ENCODE measurements at places on chromosomes 2 and 18.

- DNase-seq = no peak
Observed at GRCh38 chr18:21192308-21192624, 49.8 kb upstream of the GREB1L start.

- no peak for DNase-seq
Observed at GRCh38 chr18:10249801-10250200, 204.6 kb upstream of the APCDD1 start.

- no peak for DNase-seq
Observed at GRCh38 chr2:174844295-174844708, 80.0 kb upstream of the CHRNA1 start.

DNA sequence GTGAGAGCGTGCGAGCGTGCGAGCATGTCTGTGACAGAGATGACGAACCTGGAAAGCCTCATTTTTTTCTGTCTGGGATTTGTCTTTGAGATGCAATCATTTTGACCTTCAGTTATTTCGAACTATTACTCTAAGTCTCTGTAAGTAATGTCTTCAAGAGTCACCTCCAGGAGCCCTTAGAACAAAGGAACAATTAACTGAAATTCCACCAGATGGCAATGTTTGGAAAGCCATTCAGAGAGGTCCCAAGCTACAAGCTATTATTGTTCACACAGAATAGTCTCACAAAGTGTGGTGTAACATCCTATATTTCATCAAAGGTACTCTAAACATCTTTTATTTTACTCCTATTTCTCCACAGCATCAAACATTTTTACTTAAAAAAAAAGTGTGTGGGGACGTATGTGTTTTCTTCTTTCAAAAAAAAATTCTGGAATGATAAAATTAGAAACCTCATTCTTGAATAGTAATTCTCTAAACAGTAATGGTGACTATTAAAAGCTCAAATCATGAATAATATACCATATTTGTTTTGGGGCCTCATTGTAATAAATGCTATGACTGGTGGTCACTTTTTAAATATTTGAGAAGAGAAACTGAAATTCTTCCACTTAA lies 35.1 kb upstream of the MAPRE2 start:
- peak; percentile 20 for DNase-seq

GRCh38 chr2:17636257-17636656 lies 95.8 kb downstream of the VSNL1 start:
- DNase-seq = no peak

DNA sequence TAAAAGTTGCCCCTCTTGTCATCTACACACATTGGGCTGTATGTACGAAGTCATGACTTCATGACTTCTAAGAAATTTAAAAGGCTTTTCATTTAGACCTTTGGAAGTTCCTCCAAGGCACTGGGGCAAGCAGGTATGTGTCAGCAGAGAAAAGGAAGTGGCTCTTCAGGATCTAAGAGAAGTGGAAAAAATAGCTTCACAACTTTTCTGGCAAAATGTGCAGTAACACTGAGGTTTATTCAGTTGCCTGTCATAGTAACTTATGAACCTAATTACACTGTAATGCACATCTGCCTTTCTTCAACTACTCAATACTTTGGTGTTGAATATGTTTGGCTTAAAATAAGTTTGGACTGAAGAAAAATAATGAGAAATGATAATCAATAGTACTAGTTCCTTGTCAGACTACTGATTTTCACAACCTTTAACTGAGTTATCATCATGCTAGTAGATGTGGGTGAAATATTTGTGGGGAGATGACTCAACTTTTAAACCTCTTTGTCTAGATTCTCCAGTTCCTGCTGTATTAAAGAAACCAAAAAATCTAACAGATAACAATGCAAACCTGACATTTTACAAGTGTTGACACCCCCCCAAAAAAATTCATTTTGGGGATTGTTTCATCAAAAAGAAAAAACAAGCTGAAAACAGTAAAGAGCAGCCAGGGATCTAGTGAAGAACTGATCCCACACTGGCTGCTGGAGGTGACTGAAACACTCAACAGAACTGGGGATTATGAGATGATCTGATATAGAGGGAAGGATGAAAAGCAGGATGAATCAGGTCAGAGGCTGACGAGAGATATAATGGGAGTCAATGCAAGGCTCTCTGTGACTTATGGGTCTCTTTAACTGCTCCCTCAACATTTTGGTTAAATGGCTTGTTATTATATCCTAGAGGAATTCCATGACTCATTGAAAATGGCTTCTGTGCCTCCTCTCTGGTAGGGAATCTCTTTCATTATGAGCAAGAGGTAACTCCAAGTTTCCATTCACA lies 84.6 kb downstream of the COLEC12 start:
- no peak for DNase-seq

GRCh38 chr2:213021971-213022899 lies 129.2 kb downstream of the IKZF2 start:
- DNase-seq = no peak

DNA sequence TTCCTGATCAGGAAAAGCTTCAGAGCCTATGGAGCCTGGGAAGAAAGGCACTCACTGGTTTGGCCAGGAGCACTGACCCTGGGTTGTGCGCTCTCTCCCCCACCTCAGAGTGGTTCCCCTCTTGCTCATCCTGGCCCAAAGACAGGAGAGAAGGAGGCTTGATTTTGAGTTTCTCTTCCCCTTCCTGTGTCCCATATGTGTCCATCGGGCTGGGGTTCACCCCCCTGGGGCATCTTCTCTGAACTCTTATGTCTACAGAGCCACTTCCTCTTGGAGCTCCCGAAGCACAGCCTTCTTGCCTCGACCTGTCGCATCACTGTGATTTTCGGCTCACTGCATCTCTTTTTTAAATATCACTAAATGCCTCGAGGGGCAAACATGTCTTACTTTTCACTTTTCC lies 692.3 kb downstream of the RNF144A start:
- DNase-seq = no peak

DNA sequence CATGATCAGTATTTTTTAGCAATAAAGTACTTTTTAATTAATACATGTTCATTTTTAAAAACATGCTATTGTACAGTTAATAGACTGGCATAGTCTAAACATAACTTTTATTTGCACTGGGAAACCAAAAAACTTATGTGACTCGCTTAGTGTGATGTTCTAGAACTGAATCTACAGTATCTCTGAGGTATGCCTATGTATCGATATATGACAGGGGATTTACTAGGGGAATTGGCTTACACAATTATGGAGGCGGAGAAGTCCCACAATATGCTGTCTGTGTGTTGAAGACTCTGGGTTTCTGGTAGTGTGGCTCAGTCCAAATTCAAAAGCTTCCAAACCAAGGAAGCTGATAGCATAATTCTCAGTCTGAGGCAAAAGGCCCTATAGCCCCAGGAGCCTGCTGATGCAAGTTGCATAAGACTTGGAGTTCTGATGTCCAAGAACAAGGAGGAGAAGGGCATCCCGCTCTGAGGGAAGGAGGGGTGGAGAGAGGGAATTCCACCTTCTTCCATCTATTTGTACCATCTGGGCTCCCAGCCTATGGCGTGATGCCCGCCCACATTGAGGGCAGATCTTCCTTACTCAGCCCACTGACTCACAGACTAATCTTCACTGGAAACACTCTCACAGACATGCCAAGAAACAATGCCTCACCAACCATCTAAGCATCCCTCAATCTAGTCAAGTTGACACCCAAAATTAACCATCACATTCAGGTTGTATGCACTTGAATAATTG lies 27.5 kb downstream of the ZNF638 start:
- DNase-seq = no peak

GRCh38 chr2:146561996-146562395 lies 1282.8 kb upstream of the ACVR2A start:
- no peak for DNase-seq

DNA sequence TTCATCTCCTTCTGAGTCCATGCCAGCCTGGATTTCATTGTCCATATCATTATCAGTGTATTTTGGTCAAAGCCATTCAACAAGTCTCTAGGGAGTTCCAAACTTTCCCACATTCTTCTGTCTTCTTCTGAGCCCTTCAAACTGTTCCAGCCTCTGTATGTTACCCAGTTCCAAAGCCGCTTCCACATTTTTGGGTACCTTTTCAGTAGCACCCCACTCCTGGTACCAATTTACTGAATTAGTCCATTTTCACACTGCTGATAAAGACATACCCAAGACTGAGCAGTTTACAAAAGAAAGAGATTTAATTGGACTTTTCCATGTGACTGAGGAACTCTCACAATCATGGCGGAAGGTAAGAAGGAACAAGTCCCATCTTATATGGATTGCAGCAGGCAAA lies 47.4 kb downstream of the TANC1 start:
- DNase-seq = no peak
